ENCODE measurements at places on chromosomes 12 and 14. TPM values are rescaled to one million over a fixed set of nuclear protein-coding genes. Genes with fewer than 3 reads are reported as not detected.

Gene SMCO2
- total RNA-seq = 0.13 TPM

Gene CLEC2A
- not detected for total RNA-seq

Gene PRPF40B
- total RNA-seq = 15.0 TPM

Gene AQP2
- not detected for total RNA-seq

Gene PLCZ1
- total RNA-seq = 0.06 TPM

Gene RFLNA
- total RNA-seq = 1.3 TPM

Gene PROX2
- total RNA-seq = not detected

Gene TMPRSS12
- total RNA-seq = not detected

Gene MTRFR
- total RNA-seq = 10.8 TPM

Gene TAS2R8
- not detected for total RNA-seq

Gene KRT73
- total RNA-seq = not detected

Gene HAL
- 0.19 TPM for total RNA-seq

Gene HOXC6
- total RNA-seq = not detected

Gene CABP1
- 0.26 TPM for total RNA-seq

Gene KRT2
- total RNA-seq = not detected

Gene SLC41A2
- 9.6 TPM for total RNA-seq

Gene PIK3C2G
- not detected for total RNA-seq

Gene SLC25A29
- 25.1 TPM for total RNA-seq

Gene KIF21A
- 4.8 TPM for total RNA-seq

Gene BATF
- 1.8 TPM for total RNA-seq

Gene ATG101
- 81.6 TPM for total RNA-seq

Gene LMNTD1
- total RNA-seq = not detected

Gene SLC25A47
- total RNA-seq = not detected

Gene A2ML1
- not detected for total RNA-seq

Gene AQP6
- total RNA-seq = 0.13 TPM

Gene DTD2
- total RNA-seq = 41.1 TPM

Gene TEX52
- total RNA-seq = not detected

Gene AMHR2
- not detected for total RNA-seq

Gene PFKM
- total RNA-seq = 74.9 TPM

Gene VASH1
- 7.8 TPM for total RNA-seq

Gene CATSPERB
- total RNA-seq = under 0.01 TPM

Gene PITPNM2
- total RNA-seq = 6.4 TPM
